ENCODE measurements at places on chromosomes 6 and 20.

GRCh38 chr6:168138436-168138835 is 59.4 kb upstream of the FRMD1 start:
- no peak for DNase-seq

- DNase-seq = no peak
These were observed 16.1 kb downstream of the E2F3 start for GRCh38 chr6:20417819-20418218.

DNA sequence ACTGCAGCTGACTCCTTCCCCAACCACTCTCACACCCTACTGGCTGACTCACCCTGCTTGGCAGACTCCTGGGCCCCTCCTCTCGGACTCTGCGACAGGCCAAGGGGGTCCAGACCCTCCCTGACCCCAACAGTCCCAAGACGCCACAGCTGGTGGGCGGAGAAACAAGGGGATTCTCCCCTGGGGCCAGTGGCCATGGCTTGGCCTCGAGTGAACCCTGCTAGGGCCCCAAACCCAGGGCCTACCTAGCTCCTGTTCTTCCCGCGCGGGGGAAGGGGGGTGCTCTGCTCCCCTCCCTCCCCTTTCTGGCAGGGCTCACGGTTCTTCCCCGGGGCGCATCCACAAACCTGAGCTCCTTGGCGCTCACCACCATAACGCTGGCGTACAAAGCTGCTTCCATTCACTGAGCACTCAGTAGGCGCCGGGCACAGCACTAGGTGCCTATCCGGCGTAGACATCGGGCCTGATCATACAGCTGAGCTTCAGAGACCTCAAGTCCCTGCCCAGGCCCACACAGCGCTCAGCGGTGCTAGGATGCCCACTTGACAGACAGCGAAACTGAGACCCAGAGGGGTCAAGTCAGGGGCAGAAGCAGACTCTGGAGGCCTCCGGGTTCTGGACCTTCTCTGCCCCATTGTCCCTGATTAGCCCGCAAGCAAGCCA is 597 bp downstream of the ADA start:
- DNase-seq = no peak

GRCh38 chr6:125836466-125836865 is 45.7 kb downstream of the NCOA7 start:
- no peak for DNase-seq

DNA sequence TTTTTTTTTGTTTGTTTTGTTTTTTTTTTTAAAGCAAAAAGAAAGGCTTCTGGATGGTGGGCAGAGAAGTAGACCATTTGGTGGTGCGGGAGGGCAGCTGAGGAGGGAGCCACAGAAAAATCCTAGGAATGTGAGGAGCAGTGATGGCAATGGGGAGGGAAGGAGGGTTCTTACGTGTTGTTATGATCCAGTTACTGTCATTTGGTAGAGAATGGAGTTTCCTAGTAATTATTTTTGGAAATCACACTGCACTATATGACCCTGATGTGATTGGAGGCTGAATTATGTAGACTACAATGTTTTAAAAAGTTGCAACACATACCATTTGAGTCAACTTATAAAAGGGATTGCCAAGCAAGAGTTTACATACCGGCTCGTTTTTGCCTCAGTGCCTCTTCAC is 22.1 kb downstream of the ADGRF5 start:
- no peak for DNase-seq

GRCh38 chr20:6908673-6909072 is 141.2 kb downstream of the BMP2 start:
- DNase-seq = no peak

DNA sequence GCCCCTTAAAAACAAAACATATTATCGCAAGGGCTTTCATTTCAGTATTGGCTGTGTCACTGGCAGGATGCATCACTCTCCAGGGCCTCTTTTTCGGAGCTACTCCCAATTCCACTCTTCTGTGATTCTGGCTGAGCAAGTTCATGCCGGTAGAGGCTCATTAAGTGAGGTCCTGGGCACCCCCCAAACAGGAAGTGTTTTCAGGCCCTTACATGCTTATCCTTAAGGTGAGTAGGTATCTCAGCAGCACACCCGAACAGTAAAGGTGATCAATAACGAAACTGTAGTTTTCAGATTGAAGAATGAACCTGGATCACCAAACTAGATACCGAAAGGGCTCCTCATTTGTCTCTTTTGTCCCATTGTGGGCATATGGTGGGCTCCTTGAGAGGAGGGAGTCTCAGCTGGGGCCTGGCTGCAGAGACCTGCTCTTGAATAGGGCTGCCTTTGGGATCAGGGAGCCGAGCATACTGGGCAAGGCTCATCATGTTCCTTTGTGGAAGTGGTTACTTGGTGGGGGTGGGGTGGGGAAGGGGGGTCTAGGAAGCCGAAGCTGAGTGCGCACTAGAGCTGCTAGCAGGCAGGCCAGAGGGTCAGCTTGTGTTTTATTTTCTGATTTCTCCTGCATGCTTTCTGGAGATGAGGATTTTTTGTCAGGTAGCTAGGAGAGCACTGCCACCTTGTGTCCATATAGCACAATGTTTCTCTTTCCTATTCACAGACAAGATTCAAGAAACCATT is 65.2 kb downstream of the CDS2 start:
- DNase-seq = peak; percentile 37

GRCh38 chr6:167306401-167306998 is 15.4 kb downstream of the UNC93A start:
- no peak for DNase-seq

- DNase-seq = no peak
These were observed 160.2 kb upstream of the FOXA2 start for GRCh38 chr20:22744341-22745193.

DNA sequence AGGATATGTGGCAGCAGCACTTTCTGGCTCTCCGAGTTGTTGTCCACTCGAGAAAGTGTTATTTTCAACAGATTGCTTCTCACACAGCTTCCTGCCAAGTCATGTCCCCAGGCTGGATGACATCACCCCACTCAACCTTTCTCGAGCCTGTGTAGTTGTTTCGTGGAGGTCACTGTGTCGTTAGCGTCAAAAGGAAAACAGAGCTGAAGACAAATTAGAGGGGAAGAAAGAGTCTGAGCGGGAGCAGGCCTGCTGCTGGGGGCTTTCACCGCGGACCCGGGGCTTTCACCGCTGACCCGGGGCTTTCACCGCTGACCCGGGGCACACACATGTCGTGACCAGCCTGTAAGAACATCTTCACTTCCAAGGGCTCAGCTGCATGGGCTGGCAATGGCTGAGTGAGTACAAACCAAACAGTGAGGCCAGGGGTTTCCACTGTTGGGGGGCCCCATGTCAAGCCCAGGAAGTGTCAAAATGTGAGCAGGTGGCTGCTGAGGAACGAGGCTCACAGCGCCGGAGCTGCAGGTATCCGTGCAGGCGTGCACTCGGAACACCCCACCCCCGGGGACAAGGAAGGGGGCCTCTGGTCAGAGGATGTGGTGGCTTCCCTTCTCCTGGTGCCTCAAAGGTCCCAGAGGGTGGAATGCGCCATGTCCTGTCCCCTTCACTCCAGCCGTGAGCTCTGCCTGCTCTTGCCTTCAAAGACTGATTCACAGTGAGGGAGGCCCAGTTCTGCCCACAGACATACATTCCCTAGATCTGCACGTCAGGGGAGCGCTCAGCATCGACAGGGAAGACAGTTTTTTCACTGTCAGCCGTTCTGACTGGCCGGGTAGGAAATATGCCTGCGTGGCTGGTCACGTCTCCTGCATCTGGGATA is 365.9 kb downstream of the TAF4 start:
- no peak for DNase-seq

- DNase-seq = no peak
These were observed 40.1 kb downstream of the SOX4 start for GRCh38 chr6:21633511-21634109.

DNA sequence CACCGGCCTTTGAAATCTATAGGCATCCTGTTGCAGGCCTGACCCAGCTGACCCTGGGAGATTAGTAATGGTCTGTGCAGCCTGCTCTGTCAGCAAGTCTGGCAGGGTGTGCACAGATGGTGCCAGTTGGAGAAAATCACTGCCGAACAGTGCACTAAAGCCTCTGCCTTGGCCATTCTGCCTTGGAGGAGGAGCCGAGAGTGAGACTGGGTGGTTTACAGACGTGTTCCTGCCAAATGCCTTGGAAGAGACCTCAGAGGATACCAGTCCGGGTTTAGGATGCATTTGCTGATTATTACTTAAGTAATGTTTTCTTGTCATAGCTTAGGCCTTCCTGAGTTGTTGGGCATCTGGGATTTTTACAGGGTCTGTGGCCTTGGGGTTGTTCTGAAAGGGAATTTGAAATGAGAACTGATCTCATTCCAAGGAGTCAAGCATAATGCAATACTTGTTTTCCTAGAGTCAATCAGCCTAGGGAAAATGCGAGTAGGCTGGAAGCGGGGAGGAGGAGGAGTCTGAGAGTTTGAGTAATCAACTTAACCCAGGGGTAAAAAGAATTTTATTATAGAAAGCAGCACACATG is 292.1 kb downstream of the SOX4 start:
- DNase-seq = no peak

DNA sequence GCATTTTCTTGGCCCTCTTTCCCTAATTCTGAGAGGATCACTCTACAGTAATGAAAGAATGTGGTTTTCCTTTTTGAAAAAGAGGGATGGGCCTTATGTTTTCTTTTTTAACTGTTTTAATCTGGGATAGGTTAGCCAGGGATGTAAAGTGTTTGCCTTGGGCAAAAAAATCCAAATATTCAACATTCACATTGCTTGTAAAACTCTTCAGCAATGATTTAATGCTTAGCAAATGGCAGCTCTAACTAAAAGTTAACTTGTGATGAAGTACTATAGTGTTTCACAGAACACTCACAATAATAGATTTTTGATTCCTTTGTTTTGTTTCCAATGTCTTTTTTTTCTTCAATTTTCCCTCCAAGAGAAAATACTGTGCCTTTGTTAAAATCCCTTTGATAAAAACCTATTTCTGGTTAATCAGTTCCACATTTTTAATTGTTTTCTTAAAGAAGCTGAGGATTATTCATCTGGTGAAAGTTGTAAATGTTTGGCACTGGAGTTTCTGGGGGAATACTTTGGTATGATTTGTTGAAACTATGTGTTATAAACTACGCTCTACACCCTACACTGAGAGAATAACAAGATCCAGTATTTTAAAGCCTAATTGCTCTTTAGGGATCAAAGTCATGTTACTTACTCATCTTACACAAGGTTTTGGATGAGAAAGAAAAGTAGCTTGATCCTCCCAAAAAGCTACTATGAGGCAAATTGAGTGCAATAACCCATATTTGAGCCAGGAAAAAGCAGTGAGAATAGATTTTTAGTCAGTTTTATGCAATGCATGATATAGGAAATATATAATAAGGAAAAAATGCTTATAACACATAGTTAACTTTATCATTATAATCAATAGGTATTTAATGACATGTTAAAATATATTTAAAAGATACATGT is 335.8 kb downstream of the EPHA7 start:
- DNase-seq = no peak

DNA sequence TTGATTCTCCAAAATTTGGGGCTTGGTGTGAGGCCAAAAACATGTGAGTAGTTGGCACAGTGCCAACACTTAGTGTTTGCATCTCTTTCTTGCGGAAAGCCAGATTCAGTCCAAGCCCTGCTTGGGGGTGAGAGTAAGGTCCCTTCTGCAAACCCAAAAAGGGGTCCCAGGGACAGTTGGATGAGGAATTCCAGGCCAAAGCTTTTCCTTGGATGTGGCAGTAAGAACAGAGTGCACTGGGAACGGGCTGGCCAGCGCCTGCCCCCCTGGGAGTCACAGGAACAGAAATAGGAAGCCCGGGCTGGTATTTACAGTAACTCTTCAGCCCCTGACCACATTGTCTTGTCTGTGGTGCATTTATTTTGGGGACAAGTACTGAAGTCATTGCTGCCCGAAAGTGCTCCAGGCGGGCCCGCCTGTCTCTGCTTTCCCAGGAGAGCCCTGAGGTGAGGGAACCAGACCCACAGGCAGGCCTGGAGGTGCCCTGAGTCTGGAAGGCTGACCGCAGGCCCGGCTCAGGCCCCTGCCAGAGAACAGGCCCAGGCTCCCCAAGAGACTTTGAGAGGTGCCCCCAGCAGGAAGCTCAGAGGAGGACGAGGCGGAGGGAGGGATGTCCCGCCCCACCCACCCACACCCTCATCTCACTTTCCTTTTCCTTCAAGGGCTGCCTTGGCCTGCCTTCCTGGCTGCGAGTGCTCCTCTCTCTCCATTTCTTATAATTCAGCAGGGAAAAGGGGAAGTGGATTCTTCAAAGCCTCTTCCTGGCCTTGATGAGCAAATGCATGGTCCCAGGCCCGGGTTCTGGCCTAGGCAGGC is 218.4 kb downstream of the MAFB start:
- DNase-seq = no peak

- DNase-seq = no peak
These were observed 83.4 kb upstream of the NEDD9 start for GRCh38 chr6:11315743-11316437.

DNA sequence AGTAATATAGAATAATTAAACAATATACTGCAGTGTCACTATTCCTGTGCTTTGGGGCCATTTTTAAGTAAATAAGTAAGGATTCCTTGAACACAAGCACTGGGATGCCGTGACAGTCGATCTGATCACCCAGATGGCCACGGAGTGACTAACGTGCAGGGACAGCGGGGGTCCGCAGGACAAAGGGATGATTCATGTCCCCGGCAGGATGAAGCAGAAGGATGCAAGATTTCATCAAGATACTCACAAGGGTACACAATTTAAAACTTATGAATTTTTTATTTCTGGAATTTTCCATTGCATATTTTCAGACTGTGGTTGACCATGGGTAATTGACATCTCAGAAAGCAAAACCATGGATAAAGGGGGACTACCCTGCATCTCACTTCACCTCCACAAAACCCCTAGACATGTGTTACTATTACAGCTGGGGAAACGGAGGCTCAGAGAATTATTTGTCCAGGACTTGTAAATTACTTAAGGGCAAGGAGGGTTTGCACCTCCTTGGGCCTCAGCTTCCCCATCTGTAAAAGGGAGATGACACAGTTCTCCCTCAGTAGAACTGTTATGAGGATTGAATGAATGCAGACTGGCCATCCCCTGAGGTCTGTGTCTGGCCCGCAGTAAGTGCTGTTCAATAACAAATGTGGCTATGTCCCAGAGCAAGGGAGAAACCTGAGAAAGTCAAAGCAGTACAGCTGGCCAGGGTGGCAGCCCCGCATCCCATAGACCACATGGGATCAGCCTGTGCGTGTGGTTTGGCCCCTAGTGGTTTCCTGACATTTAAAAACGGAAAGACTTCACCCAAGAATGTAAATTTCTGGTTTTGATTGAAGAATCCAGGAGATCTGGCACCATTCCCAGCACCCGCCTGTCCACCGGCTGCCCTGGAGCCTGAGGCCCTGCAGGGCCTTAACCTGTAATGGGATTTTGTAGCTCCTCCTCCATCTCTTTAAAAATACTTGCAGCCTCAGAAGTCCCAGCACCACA is 235.5 kb downstream of the BMP7 start:
- no peak for DNase-seq

DNA sequence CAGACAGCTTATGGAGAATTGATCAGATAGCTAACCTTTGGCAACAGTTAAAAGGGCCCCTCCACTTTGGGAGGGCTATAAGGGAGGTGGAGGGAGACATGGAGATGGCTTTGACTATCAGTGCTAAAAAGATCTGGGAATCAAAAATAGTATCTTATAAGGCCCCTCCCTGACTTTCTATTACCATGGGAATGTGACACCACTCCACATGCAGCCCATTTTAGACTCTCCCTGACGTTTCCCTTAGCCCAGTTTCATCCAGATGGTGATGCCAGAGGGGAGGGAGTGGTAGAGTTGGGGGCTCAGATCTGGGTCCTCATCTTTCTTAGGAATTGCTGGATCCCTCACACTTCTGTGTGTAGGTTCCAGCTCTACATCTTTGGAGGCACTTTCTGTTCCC is 200.0 kb upstream of the DTNBP1 start:
- no peak for DNase-seq

GRCh38 chr6:56022678-56023077 is 147.3 kb upstream of the BMP5 start:
- no peak for DNase-seq
